Neural progenitor cell (in vitro differentiated cells): ENCODE measurements at places on chromosomes 6 and 20. TPM values are rescaled to one million over a fixed set of nuclear protein-coding genes. Genes with fewer than 3 reads are reported as not detected.

GRCh38 chr6:63805808-63806572 is 170.4 kb downstream of the PHF3 start:
- H3K27me3 ChIP-seq: no peaks in the 10 kb centered on the region
- H3K36me3 ChIP-seq: no peaks in the 10 kb centered on the region
- peak; percentile 8 for DNase-seq
- H3K4me3 ChIP-seq: no peak overlapping the region
- peaks cover 8% of the 10 kb centered on the region for H3K4me1 ChIP-seq

The UBD gene
- total RNA-seq: not detected in 2 replicates

DNA sequence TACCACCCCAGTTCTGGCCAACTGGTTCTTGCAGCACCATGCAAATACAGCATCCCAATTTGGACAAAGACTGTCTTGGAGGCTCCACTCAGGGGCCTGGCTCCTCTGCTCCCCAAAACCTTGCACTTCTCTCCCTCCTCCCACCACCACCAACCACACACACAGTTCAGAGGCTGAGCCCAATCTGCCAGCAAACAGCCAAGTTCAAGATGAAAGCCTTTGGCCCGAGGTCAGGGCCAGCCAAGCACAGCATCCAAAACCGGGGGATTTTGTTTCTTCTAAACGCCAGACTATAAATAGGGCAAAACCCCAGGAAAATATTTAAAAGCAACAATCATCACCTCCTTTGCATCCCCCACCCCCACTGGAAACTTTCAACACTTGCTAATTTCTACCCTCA is 5.7 kb downstream of the KCNK5 start:
- no peak overlapping the region for H3K4me3 ChIP-seq
- DNase-seq: no peak
- no peak overlapping the region for H3K27ac ChIP-seq
- H3K36me3 ChIP-seq: no peaks in the 10 kb centered on the region

DNA sequence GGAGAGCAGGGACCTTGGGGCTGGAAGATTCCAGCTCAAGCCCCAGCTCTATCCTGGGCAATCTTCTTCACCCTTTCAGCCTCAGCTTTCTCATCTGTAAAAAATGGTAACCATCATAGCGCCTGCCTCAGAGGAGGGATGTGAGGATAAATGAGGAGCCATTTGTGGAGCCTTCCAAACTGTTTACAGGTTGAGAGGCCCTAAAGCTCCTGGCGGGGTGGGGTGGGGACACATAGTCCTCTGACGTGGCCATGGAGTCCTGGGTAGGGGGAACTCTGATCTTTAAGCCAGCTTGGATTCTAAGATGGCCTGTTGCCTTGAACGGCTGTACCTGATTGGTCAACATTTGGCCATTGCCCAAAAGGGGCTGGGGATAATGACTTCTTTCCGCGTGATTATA is 111.1 kb downstream of the TOX2 start:
- no peak overlapping the region for H3K27ac ChIP-seq
- no peak overlapping the region for H3K4me3 ChIP-seq
- no peaks in the 10 kb centered on the region for H3K27me3 ChIP-seq

GRCh38 chr6:121694801-121695251 is 259.4 kb downstream of the GJA1 start:
- no peaks in the 10 kb centered on the region for H3K27me3 ChIP-seq
- no peak for DNase-seq
- H3K4me3 ChIP-seq: no peak overlapping the region
- no peaks in the 10 kb centered on the region for H3K4me1 ChIP-seq
- no peak overlapping the region for H3K27ac ChIP-seq

The ATP6V1G2 gene
- total RNA-seq: 6.8 and 8.8 TPM in 2 replicates

DNA sequence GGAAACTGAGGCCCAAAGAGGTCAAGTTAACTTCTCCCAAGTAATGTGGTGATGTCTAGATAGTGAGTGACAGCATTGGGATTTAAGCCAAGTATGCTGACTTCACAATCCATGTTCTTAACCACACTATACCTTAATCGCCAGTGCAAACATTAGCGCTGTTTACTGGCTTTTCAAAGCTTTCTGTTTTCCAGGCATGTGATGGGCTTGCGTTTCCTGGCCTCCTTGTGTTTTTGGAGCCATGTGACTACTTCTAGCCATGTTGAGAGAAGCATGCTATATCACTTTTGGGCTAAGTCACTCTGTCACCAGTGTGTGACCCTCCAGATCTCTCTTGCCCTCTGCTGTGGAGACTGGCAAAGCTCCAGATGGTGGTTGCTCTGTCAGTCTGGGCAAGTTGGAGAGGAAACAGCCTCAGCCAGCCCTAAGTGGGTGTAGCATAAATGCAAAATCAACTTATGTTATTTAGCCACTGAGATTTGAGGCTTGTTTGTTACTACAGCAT is 76.9 kb downstream of the ANKRD6 start:
- no peak overlapping the region for H3K4me3 ChIP-seq
- DNase-seq: no peak
- H3K27ac ChIP-seq: no peak overlapping the region
- H3K36me3 ChIP-seq: no peaks in the 10 kb centered on the region
- no peaks in the 10 kb centered on the region for H3K27me3 ChIP-seq

The JPH2 gene
- total RNA-seq: not detected in 2 replicates

The METTL24 gene
- 3.2 and 4.5 TPM in 2 replicates for total RNA-seq

DNA sequence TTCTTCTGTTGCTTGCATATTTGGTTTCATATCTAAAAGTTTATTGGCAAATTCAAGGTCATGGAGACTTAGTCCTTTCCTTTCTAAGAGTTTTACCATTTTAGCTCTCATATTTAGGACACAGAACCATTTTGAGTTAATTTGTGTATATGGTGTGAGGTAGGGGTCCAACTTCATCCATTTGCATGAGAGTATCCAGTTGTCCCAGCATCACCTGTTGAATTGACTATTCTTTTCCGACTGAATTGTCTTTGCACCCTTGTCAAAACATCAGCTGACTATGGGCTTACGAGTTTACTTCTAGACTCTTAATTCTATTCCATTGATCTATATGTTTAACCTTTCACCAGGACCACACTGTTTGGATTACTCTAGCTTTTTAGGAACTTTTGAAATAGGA is 157.5 kb downstream of the RALGAPA2 start:
- no peak overlapping the region for H3K27ac ChIP-seq
- H3K27me3 ChIP-seq: no peaks in the 10 kb centered on the region
- H3K4me3 ChIP-seq: no peak overlapping the region
- H3K4me1 ChIP-seq: peaks cover 8% of the 10 kb centered on the region
- H3K36me3 ChIP-seq: no peaks in the 10 kb centered on the region

The TREML1 gene
- not detected in 2 replicates for total RNA-seq

The CST5 gene
- total RNA-seq: not detected in 2 replicates

DNA sequence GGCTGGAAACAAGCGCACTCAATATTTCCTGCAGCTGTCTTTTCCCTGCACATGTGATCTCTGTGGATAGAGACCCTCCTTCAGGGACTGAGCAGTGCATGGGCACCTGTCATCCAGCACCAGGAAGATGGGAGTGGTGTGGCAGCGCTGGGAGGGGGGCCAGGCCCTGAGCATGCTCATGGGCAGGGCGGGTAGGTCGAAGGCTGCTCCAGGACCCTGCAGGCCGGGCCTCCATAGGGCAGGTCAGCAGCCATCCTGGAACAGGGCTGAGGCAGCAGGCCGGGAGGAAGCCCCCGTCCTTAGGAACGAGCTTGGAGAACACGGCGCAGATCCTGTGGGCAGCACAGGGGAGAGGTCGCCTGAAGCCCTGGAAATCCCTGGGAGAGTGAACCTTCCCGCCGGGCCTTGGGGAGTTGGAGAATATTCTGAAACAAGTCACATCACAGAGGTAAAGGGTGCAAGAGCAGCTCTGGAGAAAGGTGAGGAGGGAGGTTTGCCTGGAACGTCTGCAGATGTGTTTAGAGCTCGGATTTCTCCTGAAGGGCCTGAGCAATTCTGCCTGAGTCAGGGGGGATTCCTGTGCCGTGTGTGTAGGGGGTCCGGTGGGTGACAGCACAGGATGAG is 133.2 kb downstream of the SMOC2 start:
- H3K4me3 ChIP-seq: no peak overlapping the region
- no peak overlapping the region for H3K27ac ChIP-seq
- no peak for DNase-seq
- H3K27me3 ChIP-seq: no peaks in the 10 kb centered on the region
- H3K4me1 ChIP-seq: peaks cover 6% of the 10 kb centered on the region

- peaks cover 16% of the 10 kb centered on the region for H3K36me3 ChIP-seq
- H3K4me1 ChIP-seq: no peaks in the 10 kb centered on the region
- no peak for DNase-seq
- H3K27ac ChIP-seq: no peak overlapping the region
- H3K4me3 ChIP-seq: no peak overlapping the region
These were observed 12.8 kb downstream of the STK4 start for GRCh38 chr20:44979090-44979621.

DNA sequence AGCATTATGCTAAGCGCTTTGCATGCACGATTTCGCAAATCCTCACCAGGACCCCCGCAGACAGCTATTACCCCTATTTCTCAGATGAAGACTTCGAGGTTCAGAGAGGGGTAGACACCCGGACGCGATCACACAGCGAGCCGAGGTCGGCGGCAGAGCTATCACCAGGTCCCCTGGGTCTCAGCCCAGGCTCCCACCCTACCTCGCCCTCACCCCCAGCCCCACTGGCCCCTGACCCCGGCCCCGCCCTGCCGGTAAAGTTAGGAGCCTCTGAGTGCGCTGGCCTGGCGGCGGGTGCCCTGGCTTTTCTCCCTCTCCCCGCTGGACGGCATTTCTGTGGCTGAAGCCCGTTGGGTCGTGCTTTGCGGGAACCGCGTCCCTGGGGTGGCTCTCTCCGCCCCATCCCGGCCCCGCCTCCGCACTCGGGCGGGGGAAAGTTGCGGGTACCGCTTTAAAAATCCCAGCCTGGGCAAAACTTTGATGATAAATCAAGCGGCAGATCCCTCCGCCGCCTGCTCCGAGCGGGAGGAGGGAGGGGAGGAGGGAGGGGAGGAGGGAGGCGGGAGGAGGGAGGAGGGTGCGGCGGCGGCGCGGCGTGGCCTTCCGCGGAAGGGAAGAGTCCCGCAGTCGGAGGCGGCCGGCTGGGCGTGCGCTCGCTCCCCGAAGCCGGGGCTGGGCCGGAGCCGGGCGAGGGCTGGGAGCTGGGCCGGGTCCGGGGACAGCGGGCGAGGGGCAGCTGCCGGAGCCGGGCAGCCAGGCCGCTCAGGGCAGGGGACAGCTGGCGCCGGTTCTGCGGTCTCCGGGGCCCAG is at the start of gene VSTM2L:
Gene VSTM2L, plus strand, starts transcription at position 624 of the 810 bp plus-strand sequence. CDS start 224 bp downstream, outside the sequence.
- H3K4me3 ChIP-seq: peak within 1 kb of the TSS; percentile 61
- peaks cover 31% of the 10 kb centered on the region for H3K27me3 ChIP-seq
- no peaks in the 10 kb centered on the region for H3K36me3 ChIP-seq

GRCh38 chr20:49140411-49140810 is 47.7 kb downstream of the STAU1 start:
- H3K4me1 ChIP-seq: no peaks in the 10 kb centered on the region
- H3K4me3 ChIP-seq: no peak overlapping the region
- no peaks in the 10 kb centered on the region for H3K27me3 ChIP-seq
- H3K27ac ChIP-seq: no peak overlapping the region
